ENCODE measurements at places on chromosomes 4 and X. TPM values are rescaled to one million over a fixed set of nuclear protein-coding genes. Genes with fewer than 3 reads are reported as not detected.

CFAP47 gene
- total RNA-seq = under 0.01 TPM

NHSL2 gene
- 8.5 TPM for total RNA-seq

AWAT2 gene
- total RNA-seq = not detected

DNA sequence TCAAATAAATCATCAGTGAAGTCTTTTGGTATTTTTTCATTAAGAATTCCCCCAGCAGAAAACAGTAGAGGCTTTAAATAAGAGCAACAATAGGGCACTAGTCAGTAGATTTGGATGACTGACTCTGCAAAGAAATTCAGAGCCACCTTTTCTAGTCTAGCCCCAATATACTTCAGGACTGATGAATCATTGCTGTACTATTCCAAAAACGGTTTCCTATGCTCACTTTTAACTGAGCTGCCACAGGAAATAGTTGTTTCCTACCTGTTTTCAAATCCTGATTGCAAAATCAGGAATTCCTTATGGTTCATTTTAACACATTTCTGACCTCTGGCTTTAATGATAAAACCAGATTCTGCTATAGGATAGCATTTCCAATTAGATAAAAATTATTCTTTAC, 171.6 kb downstream of the NR3C2 start:
- H3K27me3 ChIP-seq = no peaks in the 10 kb centered on the region
- no peak for DNase-seq
- H3K27ac ChIP-seq = no peak overlapping the region
- no peak overlapping the region for H3K4me3 ChIP-seq
- H3K4me1 ChIP-seq = no peaks in the 10 kb centered on the region
